ENCODE measurements at places on chromosomes 7 and 10.

- peak; percentile 52 for DNase-seq
Measured at GRCh38 chr7:123120286-123120685, 79.5 kb downstream of the SLC13A1 start.

GRCh38 chr10:74859546-74859945 lies 33.1 kb downstream of the KAT6B start:
- no peak for DNase-seq

- no peak for DNase-seq
Measured at GRCh38 chr7:80089366-80089765, 45.3 kb upstream of the GNAI1 start.

- DNase-seq, result no peak
Measured at GRCh38 chr7:159108941-159109652, 35.6 kb downstream of the VIPR2 start.

- no peak for DNase-seq
Measured at GRCh38 chr7:13898957-13899670, 90.4 kb downstream of the ETV1 start.

DNA sequence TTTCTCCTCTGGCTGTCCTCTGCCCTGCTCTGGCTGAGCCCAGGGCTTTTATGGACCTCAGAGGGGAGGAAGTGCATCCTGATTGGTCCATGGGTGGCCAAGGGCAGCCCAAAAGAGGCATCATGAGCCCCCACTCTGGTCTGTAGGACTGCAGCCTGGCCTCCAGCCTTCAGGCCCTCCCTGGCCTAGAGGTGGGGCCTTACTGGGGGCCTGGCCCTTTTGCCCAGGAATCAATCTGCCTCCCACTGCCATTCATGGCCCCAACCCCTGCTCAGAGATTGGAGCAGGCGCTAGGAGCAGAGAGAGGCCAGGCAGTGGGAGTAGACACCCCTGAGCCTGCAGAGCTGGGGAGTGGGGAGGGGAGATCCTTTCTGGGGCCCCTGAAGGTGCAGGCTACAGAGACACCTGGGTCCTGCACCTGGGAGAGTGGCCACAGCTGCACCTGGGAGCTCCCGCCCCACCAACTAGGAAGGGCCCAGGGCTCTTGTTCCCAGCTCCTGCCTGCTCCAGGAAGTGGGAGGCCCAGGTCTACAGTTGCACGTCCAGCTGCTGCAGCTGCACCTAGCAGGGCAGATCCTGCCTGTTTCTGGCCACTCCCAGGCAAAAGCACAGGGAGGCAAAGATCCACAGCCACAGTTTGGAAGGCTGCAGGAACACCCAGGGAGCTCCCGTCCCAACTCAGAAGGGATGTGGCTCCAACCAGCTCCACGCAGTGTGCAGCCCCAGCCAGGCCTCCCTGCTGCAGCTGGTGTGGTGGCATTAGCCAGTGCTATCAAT lies 6.4 kb upstream of the DYNC2I1 start:
- DNase-seq, result no peak

GRCh38 chr7:50331564-50332208 lies 27.2 kb downstream of the IKZF1 start:
- no peak for DNase-seq

GRCh38 chr7:92156990-92157389 lies 22.0 kb downstream of the LRRD1 start:
- no peak for DNase-seq

DNA sequence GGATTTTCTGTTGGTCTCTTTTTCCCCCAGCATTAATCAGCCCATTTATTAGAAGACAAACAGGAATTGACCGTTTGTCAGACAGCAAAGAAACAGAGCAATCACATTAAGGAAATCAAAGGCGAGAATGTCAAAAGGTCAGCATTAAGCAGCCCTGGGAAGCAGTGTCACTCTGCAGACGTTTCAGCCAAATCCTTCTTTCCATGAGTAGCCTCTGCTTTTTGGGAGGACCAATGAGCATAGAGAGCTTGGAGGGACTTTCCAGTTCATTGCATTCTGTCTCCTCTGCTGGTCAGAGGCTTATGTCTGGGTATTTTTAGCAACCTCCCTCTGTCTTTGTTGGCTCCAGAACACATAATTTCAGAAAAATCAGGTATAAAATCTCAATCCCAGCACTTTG lies 481.4 kb downstream of the GALNT17 start:
- no peak for DNase-seq

DNA sequence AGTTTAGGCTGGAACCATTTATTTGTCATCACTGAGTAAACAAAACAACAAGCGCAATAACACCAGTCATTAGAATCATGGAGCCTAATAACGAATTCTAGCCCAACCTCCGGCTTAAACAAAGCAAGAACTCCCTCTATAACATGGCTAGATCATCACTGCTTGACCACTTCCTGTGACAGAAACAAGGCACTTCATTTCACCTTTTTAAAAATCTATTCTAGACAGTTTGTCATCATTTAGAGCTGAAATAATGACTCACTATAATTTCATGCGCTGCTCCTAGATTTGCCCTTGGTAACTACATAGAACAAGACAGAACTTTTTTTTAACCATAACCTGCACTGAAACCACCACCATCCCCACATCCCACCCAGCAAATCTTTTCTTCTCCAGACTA lies 81.3 kb downstream of the OSBPL3 start:
- no peak for DNase-seq

DNA sequence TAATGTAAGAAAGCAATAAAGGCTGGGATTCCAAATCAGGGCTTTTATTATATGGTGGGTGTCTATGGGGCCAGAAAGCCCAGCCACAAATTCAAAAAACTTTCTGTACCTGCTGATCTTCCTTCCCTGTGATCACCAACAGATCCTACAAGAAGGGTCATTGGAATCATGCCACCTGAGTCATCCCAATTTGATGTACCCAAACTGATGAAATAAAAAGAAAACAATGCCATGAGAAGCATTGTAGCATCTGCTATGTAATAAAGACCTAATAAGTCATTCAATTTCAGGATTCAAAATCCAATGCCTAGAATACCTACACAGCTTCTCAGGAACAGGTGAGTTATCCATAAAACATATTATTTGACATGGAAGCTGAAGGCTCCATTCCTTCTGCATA lies 228.8 kb downstream of the DKK1 start:
- DNase-seq, result no peak

GRCh38 chr7:43735802-43736603 lies 6.7 kb upstream of the COA1 start:
- no peak for DNase-seq

GRCh38 chr7:17506596-17506995 lies 208.1 kb downstream of the AHR start:
- no peak for DNase-seq

DNA sequence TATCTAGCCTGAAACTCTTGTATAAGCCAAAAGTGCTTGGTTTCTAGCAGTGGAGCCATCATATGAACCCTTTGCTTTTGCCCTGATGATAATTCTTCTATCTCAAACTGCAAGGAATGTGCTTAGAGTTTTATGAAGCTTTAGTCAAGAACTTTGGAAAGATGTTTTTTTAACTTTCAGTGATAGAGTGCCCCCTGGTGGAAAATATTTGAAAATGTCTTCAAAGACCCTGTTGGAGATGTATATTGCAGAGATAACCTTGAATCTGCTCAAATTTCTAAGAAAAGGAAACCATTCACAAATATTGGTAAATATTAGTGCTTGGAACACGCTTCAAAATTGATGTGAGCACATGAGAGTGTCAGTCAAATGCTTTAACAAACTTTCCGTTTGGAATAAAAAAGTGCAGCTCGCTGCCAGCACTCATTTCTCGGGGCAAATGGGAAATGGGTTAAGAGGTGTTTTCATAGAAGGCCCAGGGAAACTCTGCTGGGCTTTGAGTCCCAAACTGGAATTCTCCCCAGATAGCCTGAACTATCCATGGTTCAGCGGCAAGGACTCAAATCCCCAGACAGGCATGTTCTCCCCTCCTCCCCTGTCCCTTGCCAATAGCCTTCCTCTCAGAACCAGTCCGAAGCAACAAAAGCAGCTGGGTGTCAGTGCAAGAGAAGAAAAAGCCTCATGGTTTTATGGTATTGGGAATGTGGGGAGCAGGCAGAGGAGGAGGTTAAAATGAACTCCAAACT lies 129.3 kb downstream of the MYOF start:
- peak; percentile 23 for DNase-seq

DNA sequence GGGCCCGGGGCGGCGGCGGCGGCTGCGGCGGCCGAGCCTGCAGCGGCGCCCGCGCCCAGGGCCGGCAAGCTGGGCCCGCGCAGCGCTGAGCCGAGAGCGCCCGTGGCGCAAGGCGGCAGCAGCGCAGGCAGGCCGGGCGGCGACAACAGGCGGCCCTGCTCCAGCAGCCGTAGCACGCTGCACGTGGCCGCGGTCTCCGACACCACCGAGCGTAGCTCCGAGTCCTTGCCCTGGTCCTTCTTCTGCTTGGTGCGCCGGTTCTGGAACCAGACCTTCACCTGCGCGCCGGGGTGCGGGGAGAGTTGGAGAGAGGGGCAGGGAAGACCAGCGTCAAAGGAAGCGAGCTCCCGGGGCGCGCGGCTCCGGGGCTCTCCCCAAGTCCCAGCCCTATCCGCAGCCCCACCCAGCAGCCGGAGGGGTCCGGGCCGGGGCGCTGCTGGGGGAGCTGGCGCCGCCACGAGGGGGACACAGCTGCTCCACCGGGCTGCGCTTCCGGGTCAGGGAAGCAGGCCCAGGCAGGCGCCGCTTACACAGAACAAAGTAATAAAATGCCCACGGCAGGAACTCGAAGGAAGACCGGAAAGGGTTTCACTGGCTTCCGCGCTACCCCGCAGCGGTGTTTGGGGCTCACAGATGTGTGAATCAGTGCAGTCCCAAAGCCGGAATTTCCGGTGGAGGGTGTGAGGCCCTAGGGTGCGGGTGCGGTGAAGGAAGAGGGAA lies 3.6 kb downstream of the VAX1 start:
- no peak for DNase-seq

GRCh38 chr10:23912884-23913404 lies 296.0 kb upstream of the KIAA1217 start:
- DNase-seq, result no peak

- DNase-seq, result no peak
Measured at GRCh38 chr7:138668229-138668596, 32.9 kb downstream of the SVOPL start.

DNA sequence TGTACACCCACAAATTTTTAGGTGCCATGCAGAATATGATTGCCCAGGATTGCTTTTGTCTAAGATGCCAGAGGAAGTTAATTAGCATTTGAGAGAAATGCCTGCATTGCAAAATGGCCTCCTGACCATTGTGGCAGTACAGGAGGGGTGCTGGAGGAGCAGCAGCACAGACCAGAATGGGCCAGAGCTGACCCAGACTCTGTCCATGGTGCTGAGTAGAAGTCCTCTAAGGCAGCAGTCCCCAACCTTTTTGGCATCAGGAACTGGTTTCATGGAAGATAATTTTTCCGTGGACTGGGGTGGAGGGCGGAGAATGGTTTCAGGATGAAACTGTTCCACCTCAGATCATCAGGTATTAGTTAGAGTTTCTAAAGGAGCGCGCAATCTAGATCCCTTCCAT lies 217.8 kb upstream of the AGK start:
- no peak for DNase-seq

DNA sequence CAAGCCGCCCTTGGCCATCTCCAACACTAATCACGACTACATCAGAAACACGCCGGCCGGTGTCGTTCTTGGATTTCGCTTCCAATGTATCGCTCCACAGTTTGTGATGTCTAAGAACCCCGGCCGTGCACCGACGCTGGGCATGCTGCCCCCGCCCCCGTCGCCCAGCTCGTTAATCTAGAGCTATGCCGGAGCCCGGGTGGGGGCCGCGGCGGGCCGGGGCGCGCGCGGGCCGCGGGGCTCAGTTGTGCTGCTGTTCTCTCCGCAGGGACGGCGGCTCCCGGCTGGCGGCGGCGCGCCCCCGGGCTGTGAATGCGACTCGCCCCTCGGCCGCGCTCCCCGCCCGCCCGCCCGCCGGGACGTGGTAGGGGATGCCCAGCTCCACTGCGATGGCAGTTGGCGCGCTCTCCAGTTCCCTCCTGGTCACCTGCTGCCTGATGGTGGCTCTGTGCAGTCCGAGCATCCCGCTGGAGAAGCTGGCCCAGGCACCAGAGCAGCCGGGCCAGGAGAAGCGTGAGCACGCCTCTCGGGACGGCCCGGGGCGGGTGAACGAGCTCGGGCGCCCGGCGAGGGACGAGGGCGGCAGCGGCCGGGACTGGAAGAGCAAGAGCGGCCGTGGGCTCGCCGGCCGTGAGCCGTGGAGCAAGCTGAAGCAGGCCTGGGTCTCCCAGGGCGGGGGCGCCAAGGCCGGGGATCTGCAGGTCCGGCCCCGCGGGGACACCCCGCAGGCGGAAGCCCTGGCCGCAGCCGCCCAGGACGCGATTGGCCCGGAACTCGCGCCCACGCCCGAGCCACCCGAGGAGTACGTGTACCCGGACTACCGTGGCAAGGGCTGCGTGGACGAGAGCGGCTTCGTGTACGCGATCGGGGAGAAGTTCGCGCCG lies 1.9 kb downstream of the VWC2 start:
- DNase-seq, result no peak

- DNase-seq, result no peak
Measured at GRCh38 chr10:127934383-127934782, 27.5 kb downstream of the PTPRE start.

- no peak for DNase-seq
Measured at GRCh38 chr7:95334447-95334846, 10.1 kb upstream of the PON1 start.

DNA sequence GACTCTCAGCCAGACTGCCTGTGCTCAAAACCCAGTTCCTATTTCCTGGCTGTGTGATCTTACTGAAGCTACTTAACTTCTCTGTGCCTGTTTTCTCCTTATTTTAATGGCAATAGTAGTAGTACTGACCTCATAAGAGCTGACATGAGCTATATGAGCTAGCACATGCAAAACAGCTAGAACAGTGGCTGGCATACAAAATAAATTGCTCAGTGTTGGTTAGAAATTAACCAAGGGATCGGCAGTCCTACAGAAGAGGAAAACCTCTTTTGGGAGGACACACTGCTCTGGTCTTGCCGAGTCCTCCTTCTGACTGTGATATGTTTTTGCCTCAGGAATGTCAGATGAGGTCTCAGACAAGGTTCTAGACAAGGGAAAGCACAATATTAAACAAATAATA lies 322.6 kb downstream of the GRM8 start:
- DNase-seq, result no peak

DNA sequence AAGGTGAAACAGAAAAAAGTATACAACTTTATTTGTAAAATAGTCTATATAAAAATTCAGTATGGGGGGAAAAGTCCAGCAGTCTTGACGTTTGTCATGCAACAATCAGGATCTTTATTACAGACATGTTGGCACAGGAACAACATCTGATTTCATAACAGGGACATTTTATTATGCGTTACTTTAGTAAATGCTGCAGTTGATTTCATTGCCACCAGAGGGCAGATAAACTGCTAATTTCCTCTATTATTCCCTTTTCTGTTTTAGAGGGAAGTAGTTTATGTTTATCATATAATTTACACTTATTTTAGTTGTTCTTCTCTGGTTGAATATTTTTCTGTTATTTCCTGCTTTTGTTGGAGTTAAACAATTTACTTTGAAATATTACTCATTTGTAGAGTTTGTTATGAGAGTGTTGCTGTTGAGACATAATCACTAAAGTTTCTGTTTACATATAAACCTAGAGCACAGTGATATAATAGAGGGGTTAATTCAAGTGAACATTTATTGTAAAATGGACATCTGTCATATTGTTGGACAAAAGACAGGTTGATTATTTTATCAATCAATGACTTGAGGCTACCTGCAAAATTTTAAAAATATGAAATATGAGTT lies 3.3 kb downstream of the PLXDC2 start:
- no peak for DNase-seq

Data from HS-5 (cell line).